Astrocyte of the hippocampus (primary cell): ENCODE measurements at places on chromosomes 4 and X.

GRCh38 chrX:135591871-135592270 is 71.4 kb downstream of the INTS6L start:
- no peak for DNase-seq

GRCh38 chr4:139017861-139018260 is 2.3 kb downstream of the NOCT start:
- DNase-seq: no peak

DNA sequence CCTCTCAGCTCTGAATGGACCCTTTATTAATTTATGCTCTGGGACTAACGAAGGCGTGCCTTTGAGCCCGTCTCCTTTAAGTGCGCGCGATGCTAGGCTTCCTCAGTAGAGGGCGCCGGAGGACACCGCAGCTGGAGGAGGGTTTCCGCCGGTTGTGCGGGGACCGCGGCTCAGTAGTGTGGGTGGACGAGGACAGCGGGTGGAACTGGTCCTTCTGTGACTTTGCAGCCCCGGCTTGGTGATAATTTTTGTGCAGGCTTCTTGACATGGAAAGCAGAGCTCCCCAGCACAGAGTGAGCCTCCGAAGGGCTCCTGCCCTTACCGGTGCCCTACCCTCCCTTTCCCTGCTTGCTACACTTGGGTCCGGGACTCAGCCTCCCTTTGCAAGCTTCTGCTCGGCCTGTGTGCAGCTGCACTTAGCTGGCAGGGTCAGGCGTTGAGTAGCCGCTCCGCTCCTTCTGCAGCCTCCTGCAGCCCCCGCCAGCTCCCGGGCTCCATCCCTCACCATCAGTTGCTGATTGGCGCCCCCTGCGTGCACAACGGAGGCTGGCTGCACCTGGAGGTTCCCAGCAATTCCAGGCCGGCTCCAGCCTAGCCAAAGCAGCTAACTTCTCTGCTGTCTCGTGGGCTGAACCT is 26.8 kb upstream of the BOD1L1 start:
- peak; percentile 90 for DNase-seq

DNA sequence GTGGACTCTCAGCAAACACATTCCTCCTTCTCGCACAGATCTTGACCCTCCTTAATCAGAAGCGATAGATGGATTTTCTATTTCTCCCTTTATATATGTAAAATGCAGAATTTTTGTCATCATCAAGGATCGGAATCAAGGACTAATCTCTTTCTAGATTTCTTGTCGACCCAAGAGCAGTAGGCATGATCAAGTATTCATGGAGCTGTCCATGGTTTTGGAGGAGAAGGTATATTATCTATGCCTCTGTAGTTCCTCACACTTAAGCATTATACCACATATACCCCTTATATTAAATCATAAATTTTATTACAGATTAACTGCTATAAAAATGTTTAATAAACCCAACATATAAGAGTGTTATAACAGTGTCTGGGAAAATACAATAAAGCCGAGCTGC is 886.8 kb downstream of the NLGN4X start:
- peak; percentile 4 for DNase-seq

DNA sequence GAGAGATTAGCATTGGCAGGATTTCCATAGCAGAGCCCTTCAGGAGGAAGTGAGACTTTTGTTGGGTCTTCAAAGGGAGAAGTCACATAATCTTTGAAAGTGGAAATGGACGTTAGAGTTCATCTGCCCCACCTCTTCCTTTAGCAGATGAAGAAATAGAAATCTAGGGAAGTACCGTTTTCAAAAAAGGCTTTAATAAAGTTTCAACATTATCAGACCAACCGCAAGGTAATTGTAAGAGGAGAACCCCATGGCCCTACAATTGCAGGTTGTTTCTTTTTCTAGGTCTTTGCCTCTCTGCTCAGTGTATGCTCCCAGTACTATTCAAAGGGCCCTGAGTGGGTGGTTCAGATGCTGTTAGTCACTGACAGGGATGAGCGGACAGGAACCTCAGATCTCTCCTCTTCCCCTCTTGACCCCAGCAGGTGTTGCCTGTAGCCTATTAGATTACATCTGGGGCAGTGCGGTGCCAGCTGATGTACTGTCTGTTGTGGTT is 48.6 kb upstream of the AP1S2 start:
- no peak for DNase-seq

DNA sequence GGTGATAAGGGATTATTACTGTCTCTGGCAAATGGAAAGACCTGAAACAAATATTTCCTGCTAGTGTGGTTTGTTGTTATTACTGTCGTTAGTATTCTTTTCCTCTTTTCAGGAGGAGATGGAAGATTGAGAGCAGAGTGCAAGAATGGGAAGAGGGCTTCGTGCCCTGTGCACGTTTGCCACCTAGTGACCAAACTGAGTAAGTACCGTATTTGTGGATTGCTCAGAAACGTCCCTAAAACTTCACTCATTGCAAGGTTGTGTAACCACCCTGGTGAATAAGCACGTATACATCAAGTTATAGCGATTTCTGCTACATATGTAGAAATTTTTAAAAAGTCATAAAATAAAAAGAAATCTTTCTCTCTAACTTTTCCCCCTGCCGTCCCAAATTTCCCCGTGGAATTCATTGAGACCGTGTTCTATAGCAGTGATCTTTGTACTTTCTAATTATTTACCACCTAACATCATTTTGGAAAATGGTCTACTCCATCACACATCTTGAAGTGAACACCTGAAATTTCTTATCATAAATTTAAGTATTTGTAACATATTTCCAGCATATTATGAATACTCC is 24.3 kb downstream of the LINC00632 start:
- peak; percentile 66 for DNase-seq

- no peak for DNase-seq
Observed at GRCh38 chr4:81505004-81505598, 33.4 kb upstream of the RASGEF1B start.

DNA sequence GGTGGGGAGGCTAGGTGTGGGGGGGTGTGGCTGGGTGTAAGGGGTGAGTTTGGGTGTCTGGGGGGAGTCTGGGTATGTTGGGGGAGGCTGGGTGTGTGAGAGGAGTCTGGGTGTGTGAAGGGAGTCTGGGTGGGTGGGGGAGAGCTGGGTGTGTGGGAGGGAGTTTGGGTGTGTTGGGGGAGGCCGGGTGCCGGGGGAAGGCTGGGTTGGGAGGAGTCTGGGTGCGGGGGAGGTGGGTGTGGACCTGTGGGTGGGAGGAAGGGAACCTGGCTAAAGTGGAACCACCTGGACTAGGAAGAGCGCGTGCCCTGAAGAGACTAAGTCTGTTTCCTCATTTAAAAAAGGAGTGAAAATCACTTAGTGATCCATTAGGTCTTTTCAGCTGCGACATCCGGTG is 18.3 kb downstream of the SPON2 start:
- DNase-seq: no peak

GRCh38 chr4:151659601-151660364 is 101.0 kb downstream of the GATB start:
- peak; percentile 88 for DNase-seq

- DNase-seq: peak; percentile 80
Observed at GRCh38 chr4:3483471-3483921, 20.4 kb downstream of the DOK7 start.

DNA sequence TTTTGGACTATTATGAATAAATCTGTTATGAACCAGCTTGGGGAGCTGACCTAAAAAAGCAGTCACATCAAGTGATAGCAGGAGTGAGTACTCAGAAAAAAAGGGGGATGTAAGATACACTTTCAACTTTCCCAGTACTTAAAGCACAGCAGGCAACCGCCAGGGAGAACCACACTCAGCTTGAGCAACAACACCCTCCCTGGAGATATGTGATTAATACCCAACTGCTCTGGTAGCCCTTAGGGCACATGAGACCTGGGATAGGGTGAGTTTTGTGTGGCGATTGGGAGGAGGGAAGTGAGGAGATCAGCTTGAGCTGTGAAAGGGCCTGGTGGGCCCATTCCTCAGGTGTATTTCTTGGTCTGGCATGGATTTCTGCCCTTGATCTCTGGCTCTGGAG is 220.3 kb upstream of the SFRP2 start:
- no peak for DNase-seq

DNA sequence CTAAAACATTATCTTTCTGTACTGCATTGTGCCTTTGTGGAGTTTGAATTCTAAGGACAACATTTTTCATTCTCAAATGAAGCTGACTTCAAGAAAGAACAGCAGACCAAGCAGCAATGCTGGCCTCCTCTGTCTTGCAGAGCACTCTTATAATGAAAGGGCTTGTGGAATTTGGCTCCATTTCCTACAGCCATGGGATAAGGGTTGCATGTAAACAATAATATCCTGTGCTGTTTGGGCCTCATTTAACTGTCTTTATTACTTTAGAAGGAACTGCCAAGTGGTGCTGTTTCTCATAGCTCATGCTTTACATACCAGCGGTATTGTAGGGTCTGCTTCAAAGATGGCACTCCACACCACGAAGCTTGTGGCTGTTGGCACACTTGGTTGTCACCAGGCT is 111.4 kb upstream of the EOLA2 start:
- peak; percentile 63 for DNase-seq

DNA sequence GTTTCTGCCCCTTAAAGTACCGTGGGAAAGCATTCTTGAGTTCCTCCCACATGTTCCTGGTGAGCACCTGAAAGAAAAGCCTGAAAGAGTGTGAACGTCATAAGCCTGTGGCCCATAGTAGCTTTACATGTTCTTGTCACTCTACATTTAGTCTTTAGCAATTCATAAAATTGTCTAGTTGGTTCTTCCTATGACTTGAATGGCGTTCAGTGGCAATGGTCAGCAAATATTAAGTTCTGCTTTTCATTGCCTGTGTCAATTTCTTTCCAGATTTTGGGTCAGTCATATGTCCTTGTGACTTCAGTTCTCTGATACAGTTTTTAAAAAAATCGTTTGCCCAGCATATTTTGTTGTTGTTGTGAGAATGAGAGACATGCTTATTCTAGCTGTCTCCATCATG is 650.0 kb upstream of the BOD1L1 start:
- no peak for DNase-seq

DNA sequence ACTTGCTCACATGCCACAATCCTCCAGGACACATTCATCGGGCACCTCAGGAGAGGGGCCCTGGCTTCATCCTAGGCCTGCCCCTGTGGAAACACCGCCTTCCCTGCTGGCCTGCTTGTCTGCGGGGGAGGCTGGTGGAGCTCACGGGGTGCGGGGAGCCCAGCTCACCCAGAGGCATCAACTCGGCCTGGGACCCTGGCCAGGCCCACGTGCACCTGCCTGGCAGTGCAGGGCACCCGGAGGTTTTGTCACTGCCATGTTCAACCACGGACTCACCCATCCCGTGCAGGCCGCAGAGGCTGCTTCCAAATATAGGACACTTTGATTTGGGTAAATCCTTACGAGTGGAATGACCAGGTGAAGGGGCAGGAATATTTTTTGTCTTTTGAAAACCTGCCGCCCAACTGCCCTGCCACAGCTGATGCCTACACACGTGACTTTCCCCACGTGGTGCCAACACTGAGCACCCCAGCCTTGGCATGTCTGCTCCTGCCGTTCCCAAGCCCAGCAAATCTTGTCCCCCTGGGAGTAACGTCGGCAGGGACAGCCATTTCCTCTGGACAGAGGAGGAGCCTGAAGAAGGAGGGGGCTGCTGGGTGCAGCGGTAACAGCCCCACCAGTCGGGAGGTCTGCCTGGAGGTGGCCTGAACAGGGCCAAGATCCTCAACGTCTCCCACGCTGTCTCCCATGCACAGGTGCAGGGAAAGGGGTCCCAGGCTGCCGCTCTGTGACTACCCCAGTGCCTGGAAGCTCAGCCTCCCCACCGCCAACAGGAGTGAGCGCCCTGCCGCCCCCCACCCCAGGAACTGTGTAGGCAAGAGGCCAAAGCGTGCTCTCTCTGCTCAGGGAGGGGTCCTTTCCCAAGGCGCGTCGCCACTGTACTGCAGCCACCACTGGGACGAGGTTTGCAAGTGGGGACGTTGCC is 8.5 kb downstream of the MXD4 start:
- DNase-seq: no peak

DNA sequence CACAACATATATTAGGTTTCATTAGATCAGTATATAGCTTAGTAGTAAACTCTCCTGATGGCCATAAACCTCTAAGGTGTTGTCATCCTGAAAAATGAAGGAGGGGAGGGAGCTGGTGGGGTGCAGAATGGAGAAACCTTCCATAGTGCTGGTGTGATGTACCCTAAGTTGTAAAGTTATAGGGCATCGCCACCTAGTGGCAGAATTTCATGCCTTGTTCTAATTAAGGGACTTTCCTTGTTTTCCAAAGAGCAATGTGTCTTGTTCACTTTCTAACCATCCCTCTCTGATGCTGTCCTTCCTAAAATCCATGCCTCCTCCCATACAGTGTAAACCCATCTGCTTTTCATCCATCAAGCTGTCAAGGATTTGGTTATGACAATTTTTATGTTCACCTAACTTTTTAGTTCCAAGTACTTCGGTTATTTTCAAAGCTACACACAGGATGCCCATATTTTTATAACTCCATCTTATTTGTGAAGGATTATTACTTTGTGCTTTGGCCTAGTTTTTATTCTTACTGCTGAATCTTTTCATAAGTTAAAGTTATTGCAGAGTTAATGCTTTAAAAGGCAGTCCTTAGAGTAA is 4.5 kb downstream of the NBDY start:
- peak; percentile 56 for DNase-seq

DNA sequence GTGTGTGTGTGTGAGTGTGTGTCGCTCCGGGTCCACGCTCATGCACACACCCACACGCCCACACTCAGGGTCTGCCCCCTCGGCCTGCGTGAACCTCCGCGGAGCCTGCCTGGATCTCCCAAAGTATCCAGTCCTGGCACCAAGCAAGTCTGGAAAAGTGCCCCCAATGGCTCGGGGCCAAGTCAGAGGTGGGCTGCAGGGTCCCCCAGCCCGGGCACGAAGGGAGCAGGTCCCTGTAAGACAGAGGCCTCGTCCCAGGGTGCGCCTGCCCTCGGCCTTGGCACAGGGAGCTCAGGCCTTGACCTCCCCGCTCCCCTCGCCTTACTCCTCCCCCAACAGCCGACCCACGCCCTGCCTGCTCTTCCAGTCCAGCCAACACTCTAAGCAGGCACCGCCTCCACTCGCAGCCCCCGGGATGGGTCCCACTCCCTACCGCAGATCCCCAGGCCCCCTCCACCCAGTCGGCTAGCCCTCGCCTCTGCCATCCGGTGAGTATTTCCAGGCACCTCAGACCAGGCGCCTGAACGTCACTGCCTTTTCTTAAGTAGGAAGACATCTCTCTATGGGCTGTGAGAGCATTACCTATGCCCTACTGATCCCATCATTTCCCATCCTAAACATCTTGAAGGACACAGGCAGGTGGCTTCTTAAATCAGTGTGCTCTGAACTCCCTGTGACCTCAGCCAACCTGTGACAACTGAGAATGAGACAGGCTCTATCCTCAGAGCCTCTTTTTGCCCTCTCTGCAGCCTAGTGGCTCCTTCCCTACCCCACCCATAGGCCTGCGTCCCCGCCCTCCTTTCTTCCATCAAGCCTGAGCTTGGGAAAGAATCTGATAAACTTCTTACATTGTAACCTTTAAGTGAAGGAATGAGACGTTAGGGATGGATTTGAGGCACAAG is 704 bp downstream of the FAM114A1 start:
- DNase-seq: peak; percentile 55

DNA sequence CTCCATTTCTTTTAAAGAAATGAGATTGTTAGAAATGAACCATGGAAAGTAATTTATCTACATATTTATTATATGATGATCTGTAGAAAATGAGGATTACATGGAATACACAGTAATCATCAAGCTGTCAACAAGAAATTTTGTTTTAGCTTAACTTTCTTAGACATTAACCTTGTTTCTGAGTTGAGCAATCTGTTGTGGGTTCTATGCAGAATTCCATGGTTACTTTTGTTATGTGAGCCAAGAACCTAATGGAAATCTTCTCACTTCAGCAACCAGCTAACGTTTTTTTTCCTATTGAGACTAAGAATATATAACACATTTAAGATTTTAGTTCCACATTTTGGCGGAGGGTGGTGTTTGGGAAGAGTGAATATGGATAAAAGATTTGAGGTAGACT is 136.1 kb upstream of the SLC4A4 start:
- peak; percentile 65 for DNase-seq
